Activated effector memory CD4-positive, alpha-beta T cell treated with anti-CD3 and anti-CD28 coated beads, Interleukin-2, amount 50 U/mL, for 16 hours (primary cell): ENCODE measurements at places on chromosomes 6 and 20.

DNA sequence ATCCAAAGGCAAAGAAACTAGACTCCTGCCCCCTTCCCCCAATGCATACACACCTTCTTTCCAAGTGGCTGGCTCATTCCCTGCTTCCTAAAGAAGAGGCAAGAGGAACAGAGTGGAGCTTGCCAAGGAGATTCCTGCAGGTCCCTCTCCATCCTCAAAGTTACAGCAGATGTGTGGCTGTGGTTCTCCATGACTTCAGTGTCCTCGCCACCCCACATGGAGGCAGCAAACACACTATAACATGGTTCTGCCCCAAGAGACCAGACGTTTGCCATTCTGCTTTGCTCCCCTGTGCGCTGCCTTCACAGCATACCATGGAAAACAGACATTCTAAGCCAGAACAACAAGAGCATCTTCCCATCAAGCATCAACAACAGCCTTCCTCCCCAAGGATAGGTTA, 84.4 kb downstream of the BACH2 start:
- DNase-seq = no peak

DNA sequence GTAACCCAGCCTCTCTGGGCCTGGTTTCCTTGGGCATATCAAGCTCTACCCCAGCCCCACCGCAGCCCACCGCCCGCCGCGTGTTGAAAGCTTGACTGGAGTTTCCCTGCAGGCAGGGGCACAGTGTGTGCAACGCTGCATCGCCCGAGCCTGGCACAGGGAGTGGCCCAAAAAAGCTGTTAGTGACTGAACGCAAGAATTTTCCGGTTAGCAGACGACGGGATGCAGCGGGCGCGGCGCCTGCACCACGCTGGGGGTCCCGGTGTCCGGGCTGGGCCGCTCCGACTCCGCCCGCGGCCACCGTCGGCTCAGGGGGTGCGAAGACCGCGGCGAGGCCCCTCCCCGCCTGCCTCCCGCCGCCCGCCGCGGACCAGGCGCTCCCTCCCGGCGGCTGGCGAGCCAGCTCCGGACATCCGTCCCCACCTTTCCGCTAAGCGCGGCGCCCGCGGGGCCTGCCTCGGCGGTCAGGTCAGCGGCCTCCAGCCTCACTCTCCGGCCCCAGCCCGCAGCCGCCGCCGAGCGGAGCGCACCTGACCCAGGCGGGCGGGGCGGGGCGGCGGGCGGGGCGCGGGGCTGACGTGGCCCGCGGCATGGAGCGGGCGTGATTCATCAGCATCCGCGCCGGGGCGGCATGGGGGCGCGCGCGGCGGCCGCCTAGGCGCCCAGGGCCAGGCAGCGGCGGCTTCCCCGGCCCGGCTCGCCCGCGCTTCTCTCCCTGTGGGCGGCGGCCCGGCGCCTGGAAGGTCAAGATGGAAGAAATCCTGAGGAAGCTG, at the start of gene ARFGEF3:
ARFGEF3 (plus strand) TSS at position 602 of the 773 bp plus-strand sequence; CDS start at position 750, 148 bp downstream.
- DNase-seq = peak; percentile 84

DNA sequence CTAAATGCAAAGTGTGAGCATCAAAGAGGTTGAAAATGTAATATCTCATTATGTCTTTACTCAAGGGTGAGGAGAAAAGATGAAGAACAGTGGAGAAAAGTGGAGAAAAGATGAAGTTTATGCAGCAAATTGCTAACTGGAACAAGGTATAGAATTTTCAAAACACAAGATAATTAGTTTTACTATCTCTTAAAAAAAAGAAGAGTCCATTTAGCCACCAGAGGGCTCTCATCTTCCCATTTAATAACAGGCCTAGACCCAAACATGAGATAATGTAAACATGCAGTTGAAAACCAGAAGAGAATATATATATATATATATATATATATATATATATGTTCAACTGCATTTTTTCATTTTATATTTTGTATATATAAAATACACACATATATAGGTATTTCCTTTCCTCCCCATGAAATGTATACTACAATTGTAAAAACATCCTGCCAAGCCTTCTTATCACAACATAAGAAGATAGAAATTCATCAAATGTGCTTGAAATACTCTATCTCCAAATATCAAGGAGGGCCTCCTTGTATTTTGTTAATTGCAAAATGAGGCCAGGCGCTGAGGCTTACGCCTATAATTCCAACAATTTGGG, 78.4 kb downstream of the ADTRP start:
- no peak for DNase-seq

DNA sequence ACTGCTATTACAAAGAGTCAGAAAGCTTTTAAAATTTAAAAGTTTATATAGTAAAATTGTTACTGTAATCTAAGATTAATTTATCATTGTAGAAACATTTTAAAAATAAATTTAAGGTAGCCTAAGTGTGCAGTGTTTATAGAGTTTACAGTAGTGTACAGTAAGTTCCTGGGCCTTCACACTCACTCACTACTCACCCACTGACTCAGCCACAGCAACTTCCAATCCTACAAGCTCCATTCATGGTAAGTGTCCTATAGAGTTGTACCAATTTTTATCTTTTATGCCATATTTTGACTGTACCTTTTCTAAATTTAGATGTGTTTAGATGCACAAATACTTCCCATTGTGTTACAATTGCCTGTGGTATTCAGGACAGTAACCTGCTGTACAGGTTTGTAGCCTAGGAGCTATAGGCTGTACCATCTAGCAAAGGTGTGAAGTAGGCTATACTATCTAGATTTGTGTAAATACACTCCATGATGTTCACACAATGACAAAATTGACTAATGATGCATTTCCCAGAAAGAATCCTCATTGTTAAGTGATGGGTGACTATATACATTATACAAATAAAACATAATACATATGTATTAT, 10.2 kb upstream of the TMEM170B start:
- no peak for DNase-seq
